ENCODE measurements at places on chromosomes 3 and 15.

GRCh38 chr3:8492744-8493511 is 8.7 kb upstream of the LMCD1 start:
- DNase-seq, result no peak

DNA sequence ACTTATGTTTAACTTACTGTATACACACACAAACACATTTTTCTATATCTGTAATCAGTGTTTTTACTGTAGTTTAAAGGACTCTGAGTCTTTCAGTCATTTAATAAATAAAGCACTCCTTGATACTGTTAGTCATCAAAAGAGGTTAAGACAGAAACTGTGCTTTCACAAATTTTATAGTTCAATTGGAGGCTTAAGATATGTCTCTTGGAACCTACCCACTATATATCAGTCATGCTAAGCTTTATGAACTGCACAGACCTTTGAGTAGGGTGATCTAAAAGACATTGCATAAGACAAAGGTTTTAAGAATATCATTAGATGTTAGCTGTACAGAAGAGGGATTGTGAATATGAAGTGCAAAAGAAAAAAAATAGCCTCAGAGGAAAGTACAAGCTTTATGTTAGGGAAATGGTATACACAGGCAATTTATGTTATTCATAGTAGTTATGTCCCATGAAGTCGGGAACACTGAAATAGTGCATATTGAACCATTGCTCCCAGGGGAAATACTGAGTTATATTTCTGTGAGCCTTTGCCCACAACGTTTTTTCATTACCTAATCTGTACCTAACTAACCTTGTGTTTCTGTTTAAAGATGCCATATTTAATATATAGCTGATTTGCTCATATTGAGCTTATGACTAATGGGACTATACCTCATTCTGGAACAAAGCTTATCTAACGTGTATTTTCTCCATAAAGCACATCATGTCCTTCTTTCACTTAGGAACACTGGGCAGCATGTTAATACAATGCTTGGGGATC is 19.7 kb downstream of the CHMP2B start:
- no peak for DNase-seq

DNA sequence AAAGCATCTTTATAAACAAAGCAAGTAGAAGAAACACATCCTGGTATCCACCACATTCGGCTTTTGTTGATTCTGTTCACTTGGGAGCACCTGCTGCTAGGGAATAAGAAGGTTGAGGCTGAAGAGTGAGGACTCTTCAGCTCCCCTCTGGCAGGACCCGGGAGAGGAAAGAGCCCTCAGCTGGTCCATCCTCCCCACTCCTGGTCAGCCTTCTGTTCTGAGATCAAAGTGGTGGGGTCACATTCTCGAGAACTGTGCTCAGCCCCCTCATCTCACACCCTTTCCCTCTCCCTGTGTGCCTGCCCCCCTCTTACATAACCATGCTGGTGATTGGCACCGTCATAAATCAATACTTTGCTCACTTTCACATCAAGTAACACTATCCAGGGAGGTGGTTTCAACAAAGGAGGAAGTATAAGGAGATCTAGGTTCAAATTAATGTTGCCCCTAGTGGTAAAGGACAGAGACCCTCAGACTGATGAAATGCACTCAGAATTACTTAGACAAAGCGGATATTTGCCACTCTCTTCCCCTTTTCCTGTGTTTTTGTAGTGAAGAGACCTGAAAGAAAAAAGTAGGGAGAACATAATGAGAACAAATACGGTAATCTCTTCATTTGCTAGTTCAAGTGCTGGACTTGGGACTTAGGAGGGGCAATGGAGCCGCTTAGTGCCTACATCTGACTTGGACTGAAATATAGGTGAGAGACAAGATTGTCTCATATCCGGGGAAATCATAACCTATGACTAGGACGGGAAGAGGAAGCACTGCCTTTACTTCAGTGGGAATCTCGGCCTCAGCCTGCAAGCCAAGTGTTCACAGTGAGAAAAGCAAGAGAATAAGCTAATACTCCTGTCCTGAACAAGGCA is at the start of gene NR1I2:
Gene NR1I2, plus strand, starts transcription at position 772 of the 869 bp plus-strand sequence.
- DNase-seq, result no peak

DNA sequence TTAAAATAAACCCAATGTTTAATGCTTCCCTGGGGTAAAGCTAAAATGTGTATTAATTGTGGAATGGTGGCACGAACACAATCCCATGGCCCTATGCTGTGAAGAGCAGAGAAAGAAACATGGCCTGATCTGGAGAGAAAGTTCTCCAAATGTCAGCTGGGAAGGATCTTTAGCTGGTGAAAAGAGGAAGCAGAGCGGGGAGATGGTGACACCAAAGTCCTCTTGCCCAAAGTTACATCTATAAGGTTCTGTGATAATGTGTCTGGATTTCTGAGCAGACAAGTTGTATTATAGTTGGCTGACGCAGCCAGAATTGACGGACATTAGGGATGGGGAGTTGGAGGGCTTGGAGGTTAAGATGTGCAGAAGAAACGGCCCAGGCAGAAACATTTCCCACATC is 196.2 kb downstream of the CHST2 start:
- DNase-seq, result no peak

GRCh38 chr3:191368755-191369615 is 38.7 kb upstream of the UTS2B start:
- no peak for DNase-seq

GRCh38 chr15:66625974-66626373 is 60.2 kb upstream of the LCTL start:
- DNase-seq, result no peak

- no peak for DNase-seq
Observed at GRCh38 chr3:142237891-142238290, 12.5 kb upstream of the GK5 start.

DNA sequence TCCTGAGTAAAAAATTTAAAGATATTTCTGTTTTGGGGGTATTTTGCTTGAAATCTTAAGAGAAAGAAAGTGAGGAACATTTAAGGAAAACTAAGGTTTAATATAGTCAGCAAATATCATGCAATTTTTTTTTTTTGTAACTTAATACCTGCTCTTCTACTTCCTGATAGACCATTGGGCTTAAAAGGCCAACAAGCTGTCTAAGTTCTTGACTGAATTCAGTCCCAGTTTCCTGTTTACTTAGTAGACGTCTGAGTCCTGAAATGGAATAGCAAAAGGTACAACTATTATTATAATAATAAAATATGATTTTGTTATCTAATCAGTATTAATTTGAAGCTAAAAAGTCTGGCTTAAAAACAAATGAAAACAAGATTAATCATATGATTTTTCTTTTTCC is 37.9 kb downstream of the IQCB1 start:
- no peak for DNase-seq

DNA sequence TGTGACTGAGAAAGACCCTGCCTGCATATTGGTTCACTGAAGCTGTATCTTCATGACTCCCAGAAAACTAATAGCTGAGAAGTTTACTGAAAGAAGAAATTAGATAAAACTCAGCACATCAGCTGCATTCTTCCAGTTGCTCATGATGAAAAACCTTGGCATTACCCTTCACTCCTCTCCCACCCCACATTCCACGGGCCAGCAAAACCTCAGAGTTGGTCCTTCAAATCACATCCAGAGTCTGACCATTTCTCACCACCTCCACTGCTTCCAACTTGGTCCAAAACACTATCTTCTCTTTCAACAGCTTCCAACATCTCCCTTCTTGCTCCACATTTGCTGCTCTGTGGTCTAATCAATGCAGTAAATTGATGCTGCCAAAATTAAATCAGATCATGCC is 97.1 kb downstream of the CD47 start:
- peak; percentile 29 for DNase-seq

GRCh38 chr15:20341901-20342600 is 199.5 kb downstream of the GOLGA6L6 start:
- no peak for DNase-seq

DNA sequence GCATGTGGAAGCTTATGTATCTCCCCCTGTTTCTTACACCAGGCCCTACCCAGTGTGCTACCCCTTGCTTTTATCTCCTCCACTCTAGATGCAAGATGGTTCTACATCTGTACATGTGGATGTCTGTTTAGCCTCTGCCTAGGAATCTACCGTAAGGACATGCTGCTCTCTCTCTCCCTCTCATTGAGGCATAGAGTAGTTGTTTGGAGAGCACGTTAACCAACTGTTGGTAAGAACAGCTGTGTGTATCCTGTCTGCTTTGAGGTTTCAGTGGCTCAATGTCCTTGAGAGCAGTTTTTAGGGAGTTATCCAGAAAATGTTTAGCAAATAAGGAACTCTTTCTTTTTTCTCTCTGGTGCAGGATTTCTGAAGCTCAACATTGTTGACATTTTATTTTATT is 152.8 kb downstream of the DNAJB8 start:
- no peak for DNase-seq

DNA sequence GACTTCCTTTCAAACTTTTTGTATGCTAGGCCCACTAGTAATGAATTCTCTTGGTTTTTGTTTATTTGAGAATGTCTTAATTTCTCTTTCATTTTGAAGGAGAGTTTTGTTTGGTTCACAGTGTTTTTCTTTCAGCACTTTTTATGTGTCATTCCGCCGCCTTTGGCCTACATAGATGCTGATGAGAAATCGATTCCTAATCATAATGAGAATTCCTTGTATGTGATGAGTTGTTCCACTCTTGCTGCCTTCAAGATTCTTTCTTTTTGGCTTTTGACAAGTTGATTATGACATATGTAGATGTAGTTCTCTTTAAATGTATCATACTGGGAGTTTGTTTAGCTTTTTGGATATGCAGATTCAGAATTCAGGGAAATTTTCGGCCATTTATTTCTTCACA is 35.5 kb downstream of the CERS3 start:
- DNase-seq, result no peak

DNA sequence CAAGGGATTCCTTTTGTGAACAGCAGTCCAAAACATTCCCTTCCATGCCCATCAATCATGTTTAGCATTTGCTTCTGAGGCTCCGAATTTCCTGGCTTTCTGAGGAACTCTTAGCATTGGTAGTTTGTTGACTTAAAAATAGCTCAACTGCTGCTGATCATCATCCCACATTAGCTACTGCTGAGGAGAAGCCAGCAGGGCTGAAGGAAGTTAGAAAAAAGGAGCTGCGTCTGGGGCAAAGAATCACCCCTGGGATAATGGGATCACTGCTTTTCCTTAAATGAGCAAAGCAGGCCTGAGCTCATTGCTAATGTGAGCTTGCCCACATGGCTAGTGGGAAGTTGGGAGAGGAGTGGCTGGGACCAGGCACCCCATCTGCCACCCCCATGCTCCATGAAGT is 39.8 kb downstream of the CYP19A1 start:
- DNase-seq, result no peak
